ENCODE measurements at places on chromosomes 2 and 18.

DNA sequence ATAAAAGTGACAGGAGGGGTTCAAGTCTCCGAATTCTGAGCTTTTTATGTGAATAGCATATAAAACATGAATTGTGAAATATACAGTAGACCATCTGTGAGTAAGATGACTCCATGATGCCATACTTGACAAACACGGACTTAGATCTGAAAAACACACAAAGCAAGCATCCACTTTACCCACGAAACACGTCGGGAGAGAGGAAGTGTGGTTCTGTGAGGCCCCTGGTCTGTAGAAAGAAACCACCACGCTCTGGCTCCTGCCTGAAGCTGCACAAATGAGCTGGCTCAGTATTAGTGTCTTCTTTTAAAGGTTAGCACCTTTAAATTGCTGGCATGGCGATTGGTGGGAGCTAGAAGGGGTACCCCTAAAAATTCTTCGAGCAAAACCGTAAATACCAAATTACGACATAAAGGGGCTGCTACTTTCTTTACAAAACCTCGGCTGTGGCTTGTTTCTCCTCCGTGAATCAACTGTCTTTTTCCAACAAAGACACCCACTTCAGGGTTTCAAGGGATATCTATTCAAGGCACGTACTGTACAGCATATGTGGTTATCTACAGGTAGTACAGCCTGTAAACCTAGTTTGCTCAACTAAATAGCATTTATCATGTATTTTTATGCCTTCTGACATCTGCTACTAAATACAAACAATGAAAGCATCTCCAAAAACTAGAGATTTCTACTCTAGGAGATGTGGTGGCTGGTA is 70.9 kb downstream of the AFF3 start:
- peak; percentile 26 for DNase-seq

DNA sequence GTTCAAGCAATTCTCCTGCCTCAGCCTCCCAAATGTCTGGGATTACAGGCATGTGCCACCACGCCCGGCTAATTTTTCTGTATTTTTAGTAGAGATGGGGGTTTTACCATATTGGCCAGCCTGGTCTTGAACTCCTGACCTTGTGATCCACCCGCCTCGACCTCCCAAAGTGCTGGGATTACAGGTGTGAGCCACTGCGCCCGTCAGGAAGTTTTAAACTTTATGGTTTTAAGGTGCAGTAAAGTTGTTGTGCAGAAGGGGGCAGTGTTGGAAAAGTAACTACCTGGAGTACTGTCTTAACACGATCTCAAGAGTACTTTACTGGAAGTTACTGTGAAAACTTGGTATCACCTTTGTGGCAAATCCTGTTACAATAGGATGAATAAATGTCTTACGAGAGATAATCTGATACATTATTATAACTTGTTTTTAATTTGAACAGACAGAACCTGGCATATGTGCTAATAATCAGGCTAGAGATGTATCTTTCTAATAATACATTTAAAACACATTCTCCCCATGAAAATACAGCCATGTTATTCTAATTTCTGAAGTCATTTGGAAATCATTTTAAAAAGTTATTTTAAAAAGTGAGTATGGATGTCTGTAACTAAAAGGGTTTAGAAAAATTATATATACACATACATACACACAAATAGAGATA is 10.8 kb downstream of the SPDYA start:
- peak; percentile 55 for DNase-seq

GRCh38 chr2:38907242-38907641 is 17.6 kb downstream of the ARHGEF33 start:
- DNase-seq, result no peak

DNA sequence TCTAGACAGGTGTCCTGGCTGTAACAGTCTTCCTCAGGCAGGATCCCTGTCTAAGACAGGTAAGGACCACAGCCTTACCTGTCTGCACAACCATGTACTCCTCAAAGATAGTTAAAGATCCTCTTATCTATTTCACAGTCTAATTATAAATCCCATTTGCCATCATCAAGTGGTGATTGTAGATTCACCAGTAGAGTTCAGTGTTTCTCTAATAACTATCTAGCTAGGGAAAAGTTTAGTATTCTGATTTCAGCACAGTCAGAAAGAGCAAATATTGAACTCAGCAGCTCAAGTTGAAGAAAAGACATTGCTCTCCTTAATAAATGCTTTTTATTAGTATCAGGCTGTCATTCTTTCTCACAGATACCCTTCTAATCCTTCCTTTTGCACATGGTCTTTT is 1305.5 kb upstream of the NXPH2 start:
- no peak for DNase-seq

DNA sequence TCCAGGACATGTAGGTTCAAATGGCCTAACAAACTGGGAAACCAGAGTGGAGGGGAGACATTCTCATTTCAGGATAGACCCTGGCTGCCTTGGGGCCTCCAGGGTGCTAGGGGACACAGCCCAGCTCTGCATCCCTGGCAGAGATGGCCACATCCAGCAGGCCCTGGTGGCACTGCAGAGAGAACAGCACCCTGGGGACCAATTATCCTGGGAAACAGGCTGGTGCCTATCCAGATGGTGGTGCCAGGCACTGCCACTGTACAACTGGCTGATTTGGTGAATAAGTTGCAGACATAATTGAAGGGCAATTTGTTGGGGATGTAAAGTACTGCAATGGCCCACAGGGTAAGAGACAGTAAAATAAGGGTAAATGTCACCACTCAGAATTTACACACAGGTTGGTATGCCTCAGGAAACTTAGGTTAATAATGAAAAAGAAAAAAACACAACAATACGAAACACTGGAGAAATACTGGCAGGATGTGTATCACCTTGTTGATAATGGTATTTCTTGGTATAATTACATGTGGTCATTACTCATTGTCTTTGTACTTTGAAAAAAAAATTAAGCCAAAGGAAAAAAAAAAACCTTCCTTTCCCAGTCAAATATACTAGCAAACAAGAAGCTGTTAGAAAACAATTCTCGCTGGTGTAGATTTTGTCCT is 12.8 kb upstream of the SFTPB start:
- DNase-seq, result no peak
